ENCODE measurements at places on chromosomes 7 and 10.
A peak's percentile ranks its signal among the peaks of the same experiment; 100 is the strongest.

GRCh38 chr7:5381071-5381772, 42.4 kb downstream of the TNRC18 start:
- DNase-seq: no peak

DNA sequence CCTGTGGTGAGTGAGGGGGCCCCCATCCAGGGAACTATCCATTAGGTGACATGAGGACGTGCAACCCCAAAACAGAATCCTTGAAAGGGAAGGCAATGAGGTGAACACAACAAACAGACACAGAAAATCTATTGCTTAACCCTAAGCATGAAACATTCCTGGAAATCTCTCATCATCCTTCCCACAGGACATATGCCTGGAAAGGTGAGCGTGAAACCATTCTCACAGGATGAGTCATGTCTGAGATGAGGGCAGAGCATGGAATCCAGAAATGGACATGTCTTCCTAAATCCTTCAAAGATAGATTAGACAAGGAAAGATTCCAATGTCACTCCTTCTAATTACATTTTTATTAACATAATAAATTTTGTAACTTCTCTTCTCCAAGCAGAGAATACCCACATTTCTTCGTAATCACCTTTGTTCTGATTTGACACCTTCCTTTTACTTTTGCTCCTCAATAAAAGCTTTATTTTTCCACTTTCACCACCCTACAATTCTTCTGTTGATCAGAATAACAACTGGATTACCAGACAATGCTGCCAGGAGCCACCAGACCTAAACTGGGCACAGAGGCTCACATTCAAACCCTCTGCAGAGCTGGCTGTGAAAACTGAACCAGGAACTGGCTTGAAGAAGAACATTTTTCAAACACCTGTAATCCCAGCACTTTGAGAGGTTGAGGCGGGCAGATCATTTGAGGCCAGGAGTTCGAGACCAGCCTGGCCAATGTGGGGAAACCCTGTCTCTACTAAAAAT, 67.2 kb downstream of the COBL start:
- no peak for DNase-seq

- DNase-seq: no peak
Measured at GRCh38 chr7:148561099-148561498, 29.5 kb upstream of the C7orf33 start.

GRCh38 chr7:139543801-139544603, 20.5 kb downstream of the CLEC2L start:
- no peak for DNase-seq

GRCh38 chr10:102231357-102232318, 5.5 kb downstream of the ELOVL3 start:
- peak; percentile 52 for DNase-seq

- no peak for DNase-seq
Measured at GRCh38 chr7:65448816-65449504, 75.3 kb downstream of the ZNF92 start.

DNA sequence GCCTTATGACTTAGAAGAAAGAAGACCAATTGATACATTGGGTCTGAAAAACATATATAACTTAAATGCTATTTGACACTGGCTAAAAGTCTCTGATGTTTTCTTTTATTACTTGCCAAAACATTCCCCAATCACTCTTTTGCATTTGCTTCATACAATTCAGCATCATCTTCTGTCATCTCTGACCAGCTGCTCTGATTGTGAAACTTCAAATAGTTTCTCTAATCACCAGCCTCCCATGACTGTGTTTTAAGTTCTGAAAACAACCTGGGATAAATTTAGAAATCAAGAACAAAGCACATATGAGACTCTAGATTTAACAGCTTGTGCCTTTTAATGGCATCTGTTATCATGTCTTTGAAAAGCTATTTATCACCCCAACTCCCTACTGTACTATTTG, 208.4 kb upstream of the KCND2 start:
- DNase-seq: no peak

DNA sequence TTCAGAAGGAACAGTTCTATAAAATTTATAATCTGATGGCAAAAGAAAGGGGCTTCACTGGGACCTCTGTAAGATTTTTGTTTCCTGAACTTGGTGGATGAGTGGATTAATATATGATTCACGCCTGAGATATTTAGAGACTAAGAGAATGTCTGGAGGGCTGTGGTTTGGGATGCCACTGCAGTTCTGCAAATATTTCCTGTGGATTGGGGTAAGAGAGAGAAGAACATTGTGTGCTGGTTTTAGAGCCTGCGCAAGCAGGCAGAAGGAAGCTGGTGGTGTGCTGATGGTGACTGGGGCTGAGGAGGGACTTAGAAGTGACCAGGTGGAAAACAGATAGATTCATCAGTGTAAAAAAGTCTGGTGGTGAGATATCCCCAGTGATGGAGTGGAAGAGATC, 87.0 kb downstream of the SUGCT start:
- peak; percentile 97 for DNase-seq

Measured in cardiac muscle cell (in vitro differentiated cells and primary cell).